ENCODE measurements at places on chromosomes 3 and 15. TPM values are rescaled to one million over a fixed set of nuclear protein-coding genes. Genes with fewer than 3 reads are reported as not detected.

DNA sequence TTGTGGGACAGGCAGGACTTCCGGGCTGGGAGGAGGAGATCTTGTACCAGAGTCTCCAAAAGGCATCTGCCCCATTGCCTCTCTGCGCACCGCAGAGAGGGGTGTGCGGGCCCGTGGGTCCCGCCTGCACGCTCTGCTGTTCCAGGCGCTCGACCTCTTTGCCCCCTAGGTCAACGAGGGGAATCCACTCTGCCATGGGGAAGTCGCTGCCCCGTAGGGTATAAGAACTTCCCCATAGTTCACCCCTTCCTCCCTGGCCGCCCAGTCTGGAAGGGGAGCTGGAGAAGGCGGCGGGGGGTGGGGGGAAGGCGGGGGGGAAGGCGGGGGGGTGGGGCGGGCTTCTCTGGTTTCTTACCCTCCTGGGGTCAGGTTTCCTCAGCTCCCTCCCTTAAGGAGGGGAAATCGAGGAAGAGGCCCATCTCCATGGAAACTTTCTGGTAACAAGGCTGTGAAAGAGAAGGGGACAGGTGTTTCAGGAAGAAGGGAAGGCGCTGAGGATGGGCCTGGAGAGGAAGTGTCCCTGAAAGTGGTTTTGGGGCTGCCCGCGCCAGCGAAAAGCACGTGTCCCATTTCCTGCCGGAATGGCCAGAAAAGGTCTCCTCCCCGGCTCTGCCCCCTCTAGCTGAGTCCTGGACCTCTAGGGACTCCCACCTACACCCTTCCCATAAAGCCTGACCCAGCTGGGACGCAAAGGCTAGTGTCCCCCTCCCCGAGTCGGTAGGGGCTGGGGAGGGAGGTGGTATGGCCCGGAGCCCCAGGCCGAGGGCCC, 27.5 kb downstream of the NR1I2 start:
- DNase-seq = no peak

DNA sequence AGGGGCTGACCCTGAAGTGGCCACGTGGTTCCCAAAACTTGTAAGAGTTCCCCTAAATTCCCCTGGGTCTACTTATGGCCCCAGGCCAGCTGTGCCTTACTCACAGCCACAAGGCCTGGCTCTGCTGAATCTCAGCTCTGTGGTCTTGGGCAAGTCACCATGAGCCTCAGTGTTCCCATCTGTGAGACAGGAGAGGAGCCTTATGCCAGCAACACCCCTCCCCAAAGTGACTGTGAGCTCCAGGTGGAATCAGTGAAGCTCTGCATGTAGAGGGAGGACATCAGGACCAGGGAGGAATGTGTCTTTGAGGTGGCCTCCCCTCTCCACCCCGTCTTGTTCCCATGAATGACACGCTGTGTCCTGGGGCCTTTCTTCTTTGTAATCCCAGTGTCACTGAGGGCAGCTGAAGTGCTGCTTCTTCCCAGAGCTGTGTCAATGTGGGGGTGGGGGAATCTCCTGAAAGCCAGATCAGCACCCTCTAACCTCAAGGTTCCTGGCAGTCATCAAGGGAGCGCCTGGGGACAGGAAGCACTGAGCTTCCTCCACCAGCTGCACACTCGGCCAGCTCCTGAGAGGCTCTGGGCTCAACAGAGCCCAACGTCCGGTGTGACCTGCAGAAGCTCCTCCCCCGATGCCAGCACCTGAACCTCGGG, 258.9 kb downstream of the UACA start:
- peak; percentile 77 for DNase-seq

DNA sequence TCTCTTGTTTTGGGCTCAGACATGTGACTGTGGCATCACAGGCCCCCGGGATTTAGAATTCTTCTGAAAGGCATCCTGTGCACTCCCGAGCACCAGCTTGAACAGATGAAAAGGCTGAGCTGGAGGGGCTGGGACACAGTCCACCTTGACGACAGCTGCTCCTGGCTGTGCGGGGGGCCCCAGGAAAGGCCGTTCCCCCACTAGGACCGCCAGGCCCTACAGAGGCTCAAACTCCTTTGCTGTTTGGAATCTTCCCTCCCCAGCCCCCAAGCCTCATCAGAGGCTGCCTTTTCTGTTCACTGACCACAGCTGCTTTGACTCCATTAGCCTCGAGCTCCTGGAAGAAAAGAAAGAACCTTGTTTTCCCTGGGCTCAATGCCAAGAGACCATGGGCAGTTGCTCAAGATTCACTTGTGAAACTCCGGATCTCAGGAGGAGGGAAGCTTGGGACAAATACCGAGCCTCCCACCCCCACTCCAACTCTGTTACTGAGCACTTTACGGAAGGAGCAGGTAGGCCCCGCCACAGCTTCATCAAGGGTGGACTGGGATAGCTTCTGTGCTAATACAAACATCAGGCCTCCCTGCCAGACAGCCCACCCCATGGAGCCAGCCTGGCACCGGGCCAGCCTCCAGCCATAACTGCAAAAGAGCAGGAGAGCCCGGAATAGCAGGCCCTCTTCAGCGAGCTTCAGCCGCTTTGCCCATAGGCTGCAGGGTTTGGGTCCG, 15.7 kb downstream of the CIDEC start:
- DNase-seq = peak; percentile 63

DNA sequence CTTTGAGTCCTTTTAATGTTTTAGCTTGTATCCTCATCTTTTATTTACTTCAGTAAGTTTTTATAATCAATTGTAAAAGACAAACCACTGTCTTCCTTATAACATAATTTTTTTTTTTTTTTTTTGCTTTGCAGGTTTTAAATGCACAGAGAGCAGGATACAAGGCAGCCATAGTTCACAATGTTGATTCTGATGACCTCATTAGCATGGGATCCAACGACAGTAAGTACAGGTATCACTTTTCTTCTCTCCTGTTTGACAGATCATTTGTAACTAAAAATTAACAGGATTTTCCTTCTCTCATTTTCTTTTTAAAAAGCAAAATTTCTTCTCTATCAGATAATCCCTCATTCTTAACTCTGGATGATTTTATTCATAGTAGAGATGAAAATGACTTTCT, 75.4 kb downstream of the PFN2 start:
- no peak for DNase-seq

GRCh38 chr3:159829539-159830227, 159.0 kb upstream of the IL12A start:
- DNase-seq = no peak

DNA sequence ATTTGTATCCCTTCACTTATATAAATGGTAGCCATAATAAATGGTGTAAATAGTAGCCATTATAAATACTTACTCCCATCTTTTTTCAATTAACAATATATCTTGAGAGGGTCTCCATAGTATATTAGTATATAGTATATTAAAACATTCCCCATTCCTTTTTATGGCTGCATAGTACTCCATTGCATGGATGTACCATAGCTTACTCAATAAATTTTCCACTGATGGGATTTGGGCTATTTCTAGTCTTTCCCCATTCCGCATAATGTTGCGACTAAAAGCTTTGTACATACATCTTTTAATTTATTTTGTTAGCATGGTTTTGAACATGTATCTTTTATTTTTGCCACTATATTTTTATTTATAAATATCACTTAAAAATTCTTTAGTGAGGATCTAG, 366.3 kb downstream of the IL20RB start:
- DNase-seq = no peak

SATB1 gene
- 41.7 TPM for total RNA-seq

RPLP1 gene
- 1,108 TPM for total RNA-seq

GRCh38 chr3:172803489-172803888, 53.0 kb downstream of the ECT2 start:
- no peak for DNase-seq

DNA sequence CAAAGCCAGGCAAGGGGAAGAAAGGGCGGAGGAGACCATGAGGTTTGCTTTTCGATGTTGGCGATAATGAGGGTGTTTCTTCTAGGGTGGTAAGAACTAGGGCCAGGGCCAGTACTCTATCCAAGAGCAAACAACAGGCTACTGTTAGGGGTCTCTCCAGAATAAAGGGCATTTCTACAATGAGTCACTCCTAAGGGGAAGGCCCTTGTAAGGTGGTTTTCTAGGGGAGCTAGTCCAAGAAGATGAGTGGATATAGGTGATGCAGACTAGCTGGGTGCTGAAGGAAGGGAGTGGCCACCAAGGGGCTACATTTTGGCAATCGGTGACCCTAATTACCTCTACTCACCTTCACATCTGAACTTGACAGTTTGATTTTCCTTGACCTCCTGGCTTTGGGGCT, 148.5 kb upstream of the HACD2 start:
- DNase-seq = no peak

GRCh38 chr3:158896729-158897128, 94.9 kb downstream of the MFSD1 start:
- DNase-seq = no peak

AHSG gene
- total RNA-seq = not detected

ADIPOQ gene
- 8.2 TPM for total RNA-seq

DNA sequence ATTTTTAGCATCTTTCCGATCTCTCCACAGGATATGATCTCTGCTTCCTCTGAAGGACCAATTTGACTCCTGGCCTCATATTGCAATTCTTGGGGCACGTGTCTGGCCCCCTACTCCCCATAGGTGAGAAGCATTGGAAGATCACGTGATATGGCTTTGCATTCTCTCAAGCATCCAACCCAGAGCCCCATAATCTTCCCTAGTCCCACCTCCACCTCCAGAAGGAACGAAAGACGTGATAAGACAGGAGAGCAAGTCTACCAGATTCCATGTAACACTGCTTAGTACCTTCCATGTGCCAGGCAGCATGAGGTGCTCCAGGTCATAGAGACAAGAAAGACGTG, 176.3 kb downstream of the MEGF11 start:
- no peak for DNase-seq

GRCh38 chr3:133374708-133375402, 25.0 kb upstream of the BFSP2 start:
- no peak for DNase-seq

NANOGP8 gene
- not detected for total RNA-seq

KCNMB3 gene
- total RNA-seq = 0.89 TPM

EPM2AIP1 gene
- 17.9 TPM for total RNA-seq

DNA sequence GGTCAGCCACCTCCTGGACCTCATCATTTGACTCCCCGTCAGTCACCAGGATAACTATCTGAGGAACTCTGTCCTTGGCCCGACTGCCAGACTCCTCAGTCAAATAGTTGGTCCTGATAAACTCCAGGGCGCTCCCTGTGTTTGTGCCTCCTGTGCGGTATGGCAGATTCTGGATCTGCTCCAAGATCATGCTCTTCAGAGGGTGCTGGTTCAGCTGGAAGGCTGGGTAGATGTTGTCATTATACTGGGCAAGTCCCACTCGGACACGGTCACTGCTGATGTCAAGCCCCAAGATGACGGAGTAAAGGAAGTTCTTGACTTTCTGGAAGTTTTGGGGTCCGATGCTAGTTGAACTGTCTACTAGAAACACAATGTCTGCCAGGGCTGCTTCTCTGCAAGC, 31.1 kb upstream of the CAPN7 start:
- DNase-seq = no peak

GPR171 gene
- total RNA-seq = 0.24 TPM

DNA sequence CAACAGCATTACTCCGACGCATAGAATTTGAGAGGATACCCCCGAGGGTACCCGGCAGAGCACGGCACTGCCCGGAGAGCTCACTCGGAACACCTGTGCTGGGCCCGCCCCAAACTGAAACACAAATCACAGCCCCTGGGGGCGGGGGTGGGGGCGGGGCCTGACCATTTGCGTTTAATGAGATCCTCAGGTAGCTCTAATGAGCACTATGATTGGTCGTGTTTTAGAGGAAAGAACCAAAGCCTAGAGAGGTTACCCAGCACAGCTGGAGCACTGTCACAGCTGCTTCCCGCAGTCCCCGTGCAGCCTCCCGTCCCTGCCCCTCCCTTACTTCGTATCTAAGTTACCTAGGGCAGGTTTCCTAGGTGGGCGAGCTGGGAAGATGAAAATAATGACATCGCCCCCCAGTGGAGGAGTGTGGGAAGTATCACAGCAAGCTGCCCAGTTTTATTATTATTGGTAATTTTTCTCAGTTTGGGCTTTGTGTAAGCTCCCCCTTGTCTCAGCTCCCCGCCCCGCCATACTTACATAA, 187.1 kb downstream of the PDE8A start:
- DNase-seq = no peak

DNA sequence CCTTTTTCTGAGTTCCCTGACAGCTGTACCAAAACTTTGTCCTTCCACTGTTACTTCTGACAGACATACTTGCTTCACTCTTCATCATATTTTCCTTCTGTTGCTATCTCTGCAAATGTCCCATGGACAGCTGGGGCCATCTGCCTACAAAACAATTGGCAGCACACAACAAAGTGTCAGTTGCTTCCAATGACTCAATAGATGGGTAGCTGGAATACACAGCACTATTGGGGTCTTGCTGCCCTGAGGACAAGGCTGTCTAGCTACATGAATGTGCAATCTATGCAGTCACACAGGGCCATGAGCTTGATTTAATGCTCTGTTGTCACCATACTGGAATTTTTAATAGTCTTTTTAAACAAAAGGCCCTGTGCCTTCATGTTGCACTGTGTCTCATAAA, 192.8 kb downstream of the DTWD1 start:
- no peak for DNase-seq

- no peak for DNase-seq
These were observed 52.8 kb upstream of the DGKG start for GRCh38 chr3:186414735-186415419.

ARGFX gene
- total RNA-seq = not detected

DNA sequence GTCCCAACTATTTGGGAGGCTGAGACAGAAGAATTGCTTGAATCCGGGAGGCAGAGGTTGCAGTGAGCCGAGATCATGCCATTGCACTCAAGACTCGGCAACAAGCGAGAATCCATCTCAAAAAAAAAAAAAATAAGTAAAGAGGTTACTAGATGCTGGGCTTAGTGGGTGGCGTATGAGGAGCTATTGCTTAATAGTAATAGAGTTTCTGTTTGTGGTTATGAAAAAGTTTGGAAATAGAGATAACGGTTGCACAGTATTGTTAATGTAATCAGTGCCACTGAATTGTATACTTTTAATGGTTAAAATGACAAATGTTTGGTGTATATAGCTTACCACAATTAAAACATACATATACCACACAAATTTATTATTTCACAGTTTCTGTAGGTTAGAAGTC, 14.7 kb upstream of the HHATL start:
- no peak for DNase-seq

DNA sequence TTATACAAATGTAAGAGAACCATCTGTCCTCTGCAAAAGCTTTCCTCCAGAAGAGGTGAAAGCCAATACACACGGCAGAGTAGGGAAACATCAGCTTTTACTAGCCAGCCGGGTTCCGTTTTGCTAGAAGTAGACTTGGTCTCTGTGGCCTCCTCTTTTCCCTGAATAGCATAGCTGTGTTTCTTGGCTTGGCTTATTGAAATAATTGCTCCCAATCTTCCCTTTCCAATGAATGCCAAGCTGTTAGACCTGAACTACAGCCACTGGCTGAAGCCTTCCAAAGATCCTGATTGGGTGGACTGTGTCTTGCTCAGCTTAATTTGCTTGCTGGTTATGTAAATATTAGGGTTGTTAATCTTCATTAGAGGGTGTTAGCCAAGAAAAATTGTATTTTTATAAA, 157.8 kb upstream of the ROPN1 start:
- DNase-seq = no peak

PPARG gene
- 23.6 TPM for total RNA-seq

DNA sequence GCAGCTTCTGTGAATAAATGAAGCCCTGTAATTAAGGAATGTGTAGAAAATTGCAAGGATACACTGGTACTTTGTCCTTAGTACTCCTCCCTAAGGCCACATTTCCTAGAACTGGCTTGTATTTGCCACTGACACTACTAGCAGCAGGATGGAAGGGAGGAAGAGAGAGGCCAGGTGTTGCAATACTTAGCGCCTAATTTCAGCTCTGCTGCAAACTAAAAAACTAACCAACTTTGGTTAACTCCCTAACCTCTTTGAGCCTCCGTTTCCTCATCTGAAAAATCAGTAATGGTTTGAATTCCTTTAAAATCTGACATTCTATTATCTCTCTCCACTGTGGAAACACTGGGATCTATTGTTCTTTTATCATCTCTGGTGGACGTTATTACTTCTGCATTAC, 257.0 kb downstream of the SV2B start:
- DNase-seq = no peak
